ENCODE measurements at places on chromosomes 1 and 21.

GRCh38 chr1:107254306-107254705 lies 113.5 kb downstream of the NTNG1 start:
- no peak for DNase-seq

DNA sequence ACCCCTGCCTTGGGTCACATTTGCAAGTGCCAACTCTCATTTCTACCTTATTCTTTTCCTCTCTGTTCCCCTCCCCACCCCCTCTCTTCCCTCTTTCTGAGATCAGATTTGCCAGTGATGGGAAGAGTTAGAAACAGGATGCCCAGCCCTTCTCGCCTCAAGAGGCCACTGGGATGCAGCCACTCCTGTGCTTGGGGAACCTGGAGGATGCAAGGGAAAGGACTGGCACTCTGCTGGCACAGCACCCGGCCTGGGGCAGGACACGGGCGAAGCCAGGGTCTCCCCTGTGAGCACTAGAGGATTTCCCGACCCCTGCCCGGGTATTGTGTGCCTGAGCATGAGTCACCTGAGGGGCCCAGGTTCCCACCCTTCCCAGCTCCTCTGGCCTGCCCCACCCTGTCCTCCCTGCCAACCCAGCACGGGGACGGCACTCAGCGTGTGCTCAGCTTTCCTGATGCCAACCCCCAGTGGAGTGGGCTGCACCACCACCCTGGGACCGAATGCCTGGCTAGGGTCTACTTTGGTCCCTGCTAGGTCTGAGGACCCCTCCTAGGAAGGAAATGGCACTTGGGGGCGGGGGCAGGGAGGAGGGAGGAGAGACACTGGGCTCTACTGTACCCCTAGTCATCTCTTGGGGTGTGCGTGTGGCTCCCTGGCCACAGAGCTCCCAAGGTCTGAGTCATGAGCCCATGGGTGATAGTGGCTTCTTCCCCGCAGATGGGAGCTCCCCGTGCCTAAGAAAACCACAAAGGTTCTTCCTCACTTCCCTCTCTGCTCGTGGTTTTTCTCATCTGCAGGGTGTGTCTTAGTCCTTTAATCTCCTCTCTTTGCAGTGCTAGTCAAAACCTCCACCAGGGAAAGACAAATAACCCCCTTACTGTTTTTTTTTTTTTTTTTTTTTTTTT lies 12.4 kb downstream of the LMNA start:
- DNase-seq = no peak

GRCh38 chr1:63148825-63149645 lies 173.3 kb upstream of the FOXD3 start:
- no peak for DNase-seq

DNA sequence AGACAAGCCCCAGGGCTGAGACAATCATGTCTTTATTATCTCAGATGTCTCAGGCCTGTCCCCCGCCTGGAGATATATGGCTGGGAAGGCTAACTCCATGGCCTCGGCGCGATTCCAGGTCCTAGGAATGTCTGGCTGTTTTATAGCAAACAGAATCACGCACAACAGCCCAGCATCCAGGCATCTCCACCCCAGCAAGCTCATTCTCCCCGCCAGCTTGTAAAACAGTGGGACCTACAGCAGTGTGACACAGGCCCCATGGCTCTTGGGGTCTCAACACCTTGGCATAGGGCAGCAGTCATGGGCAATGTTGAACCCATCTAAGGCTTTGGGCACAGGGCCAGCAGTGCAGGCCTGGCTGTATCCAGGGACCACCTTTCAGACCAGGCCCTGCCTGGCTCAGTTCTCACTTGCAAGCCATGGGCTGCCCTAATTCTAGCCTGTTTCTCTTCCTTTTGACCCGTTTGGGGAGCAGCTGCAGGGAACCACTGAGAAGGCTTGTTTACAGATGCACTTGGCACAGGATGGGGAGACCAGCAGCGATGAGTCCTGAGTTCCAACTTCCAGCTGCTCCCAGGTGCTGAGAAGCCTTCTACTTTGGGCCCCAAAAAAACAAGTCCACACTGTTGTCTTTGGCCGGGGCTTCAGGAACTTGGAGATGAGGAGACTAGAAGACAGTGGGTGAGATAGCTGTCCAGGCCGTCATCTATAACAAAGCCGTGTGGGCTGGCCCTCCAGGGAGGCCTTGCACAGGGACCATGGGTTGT lies 34.4 kb downstream of the WNT4 start:
- DNase-seq = no peak

DNA sequence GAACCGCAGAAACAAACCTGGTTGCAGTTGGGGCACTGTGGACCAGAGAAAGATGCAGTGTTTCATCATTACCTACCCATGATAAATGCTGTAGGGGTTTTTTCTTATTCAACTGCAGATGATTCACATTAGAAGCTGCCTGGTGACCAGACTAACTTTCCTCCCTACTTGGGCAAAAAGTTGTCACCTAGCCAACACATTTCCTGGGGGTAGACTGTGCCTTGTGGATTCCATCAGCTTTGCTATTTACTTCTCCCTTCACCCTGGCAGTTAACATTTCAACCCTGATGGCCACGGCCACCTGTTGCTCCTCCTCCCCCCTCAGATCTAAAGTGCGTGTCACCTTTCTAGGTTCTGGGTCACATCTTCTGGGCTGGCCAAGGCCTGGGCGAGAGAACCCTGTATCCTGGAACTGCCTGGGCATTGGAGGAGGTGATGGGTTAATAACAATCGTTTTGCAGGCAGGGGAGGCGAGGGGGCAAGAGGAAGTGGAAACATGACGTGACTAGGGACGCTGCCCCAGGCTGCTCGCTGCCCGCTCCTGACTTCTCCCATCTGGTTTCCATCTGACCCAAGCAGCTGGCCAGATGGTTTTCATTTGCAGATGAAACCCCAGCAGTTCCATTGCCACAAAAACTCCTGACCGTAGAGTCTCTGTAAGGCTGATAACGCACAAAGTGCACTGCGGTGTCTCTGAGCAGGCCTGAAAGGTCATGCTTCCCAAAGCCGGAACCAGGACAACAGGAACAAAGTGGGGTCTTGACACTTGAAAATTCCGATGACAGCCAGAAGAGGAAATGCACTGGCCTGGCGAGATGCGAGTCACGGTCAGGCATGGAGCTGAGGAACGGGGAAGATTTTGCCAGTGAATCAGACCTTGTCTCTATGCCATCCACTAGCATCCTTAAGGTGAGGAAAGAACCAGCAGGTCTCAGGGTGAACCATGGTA lies 36.6 kb downstream of the CAPZB start:
- DNase-seq = no peak

DNA sequence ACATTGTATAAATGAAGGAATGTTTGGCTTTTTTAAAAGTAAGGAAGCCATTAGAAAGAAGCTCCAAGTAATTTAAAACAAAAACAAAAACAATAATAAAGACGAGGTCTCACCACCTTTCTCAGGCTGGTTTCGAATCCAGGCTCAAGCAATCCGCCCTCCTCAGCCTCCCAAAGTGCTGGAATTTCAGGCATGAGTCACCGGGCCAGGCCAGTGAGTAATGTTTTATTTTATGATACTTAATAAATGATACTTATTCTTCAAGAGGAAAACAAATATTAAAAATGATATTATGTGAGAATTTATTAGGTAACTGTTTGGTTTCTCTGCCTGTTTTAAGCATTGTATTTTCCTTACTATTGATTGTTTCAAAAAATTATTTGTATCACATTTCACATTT lies 201.4 kb upstream of the BRINP3 start:
- no peak for DNase-seq

DNA sequence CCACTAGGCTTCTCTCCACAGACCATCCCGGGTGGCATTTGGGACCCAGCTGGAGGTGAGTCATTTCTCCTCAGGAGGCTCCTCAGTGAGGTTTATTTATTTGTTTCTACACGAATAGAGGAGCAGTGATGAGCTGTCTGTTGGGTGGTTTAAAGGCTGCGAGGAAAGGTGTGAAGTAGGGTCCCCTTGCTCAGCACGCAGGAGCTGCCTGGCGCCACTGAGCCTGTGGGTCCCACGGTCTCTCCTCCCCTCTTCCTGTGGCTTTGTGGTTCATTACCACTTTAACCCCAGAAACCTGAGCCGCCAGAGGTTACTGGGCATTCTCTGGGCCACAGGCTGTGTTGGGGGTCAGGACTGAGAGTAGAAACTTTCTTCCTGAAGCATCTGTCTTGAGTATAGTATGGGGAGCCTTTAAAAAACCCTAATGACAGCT lies 39.9 kb downstream of the IL6R start:
- no peak for DNase-seq
